ENCODE measurements at places on chromosomes 6 and 20.

- no peak for DNase-seq
Observed at GRCh38 chr6:34237316-34237721, 646 bp downstream of the HMGA1 start.

DNA sequence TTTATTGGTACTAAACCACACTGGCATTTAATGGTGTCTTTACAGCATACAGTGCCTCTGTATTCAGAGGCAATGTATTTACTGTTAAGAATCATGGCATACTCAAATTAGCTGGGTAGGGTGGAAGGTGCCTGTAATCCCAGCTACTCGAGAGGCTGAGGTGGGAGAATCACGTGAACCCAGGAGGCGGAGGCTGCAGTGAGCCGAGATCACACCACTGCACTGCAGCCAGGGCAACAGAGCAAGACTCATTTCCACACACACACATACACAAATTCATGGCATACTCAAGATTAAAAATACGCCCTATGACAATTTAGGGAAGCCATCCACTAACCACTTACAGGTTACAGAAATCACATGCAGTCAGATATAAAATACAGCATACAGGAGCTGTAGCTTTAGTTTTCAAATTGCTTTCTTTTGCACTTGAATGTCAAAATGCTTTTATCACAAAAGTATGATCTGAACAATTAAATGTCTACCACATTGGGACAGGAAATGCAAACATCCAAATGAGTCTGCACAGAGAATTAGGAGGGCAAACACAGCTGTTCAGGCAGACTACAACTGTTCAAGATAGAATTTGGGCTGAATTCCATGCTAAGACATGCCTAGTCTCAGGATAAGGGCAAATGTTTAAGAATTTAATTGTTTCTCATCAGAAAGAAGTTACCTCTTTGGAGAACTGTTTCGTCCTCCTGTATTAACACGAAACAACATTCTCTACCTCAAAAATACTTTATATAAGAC, 36.4 kb downstream of the CSNK2A1 start:
- no peak for DNase-seq

- DNase-seq: no peak
Observed at GRCh38 chr6:48671505-48671904, 560.5 kb upstream of the PTCHD4 start.

GRCh38 chr6:125957391-125957693, 772 bp downstream of the HINT3 start:
- no peak for DNase-seq

DNA sequence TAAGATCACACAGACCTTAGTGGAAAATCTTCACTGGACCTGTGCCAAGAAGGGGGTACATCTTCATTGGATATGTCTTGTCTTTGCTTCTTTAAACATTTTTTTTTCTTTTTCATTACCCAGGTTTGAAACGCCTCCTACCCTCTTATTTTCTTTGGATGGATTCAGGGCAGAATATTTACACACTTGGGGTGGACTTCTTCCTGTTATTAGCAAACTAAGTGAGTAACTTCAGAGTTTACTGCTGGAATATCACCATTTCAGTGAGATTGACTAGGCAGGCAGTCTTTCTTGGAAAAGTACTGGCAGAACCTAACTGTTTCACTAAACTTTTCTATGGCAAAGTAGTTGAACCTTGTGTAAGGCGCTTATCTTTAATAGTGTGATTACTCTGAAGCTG, 47.0 kb downstream of the ENPP1 start:
- no peak for DNase-seq

GRCh38 chr6:11702500-11703130, 76.0 kb downstream of the ADTRP start:
- no peak for DNase-seq

DNA sequence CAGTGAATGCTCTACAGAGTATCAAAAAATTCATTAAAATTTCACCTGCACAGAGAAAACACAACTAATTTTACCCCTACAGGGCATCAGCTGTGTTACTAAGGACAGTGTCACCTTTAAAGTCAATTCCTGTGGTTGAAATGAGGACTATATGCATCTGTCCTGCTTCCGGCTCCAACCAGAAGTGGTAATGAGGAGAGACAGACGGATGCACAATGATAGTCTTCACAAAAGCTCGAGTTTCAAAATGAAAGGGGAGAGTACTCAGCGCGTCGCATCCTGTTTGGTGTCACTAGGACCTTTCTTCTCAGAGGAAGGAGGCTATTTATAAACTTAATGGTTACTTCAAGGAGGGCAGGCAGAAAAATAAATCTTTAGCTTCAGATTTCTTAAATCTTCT, 86.5 kb downstream of the LYRM4 start:
- no peak for DNase-seq

- DNase-seq: no peak
Observed at GRCh38 chr6:120938876-120939472, 395.3 kb downstream of the TBC1D32 start.

- DNase-seq: no peak
Observed at GRCh38 chr6:9334979-9335378, 899.6 kb upstream of the SLC35B3 start.

DNA sequence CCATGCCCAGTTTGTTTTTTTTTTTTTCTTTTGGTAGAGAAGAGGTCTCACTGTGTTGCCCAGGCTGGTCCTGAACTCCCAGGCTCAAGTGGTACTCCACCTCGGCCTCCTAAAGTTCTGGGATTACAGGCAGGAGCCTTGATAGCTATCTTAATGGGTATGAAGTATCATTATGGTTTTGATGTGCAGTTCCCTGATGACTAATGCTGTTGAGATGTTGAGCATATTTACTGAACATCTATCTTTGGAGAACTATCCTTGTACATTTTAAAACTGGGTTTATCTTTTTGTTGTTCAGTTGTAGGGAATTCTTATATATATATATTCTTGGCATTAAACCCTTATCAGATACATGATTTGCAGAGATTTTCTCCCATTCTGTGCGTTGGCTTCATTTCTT, 21.4 kb upstream of the MYL9 start:
- no peak for DNase-seq

- DNase-seq: no peak
Observed at GRCh38 chr6:100379386-100379785, 85.3 kb downstream of the SIM1 start.

DNA sequence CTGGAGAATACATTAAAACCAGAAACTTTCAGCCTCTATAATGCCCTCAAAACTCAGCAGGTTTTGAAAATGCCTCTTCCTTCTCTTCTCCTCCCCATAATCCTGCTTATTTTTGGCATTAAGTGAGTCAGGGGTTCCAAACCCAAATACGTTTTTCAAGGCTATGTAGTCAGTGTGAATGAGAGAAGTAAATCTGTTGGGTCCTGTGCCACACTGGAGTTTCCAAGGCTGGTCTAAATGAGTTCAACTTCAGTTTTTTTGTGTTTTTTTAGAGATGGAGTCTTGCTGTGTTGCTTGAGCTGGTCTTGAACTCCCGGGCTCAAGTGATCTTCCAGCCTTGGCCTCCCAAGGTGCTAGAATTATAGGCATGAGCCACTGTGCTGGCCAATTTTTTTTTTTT, 20.9 kb downstream of the PTPRA start:
- no peak for DNase-seq

- DNase-seq: no peak
Observed at GRCh38 chr6:28597924-28598722, 72.4 kb downstream of the GPX5 start.

DNA sequence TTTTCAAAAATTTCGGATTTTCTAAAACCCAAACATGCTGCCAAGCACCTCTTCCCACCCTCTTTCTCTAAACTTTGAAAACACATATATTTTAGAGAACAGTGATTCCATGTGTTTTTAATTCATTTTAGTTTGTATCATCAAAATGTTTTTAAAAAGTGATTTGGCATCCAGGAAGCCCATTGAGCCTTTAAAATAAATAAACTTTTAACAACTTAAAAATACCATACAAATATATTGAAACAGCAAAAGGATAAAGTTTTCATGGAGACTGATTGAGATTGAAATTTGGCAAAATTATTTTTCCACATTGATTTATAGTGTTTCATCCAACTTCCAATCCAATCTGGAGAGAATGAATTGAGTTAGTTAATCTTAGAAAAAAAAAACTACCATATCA, 374.7 kb downstream of the CD109 start:
- no peak for DNase-seq

- no peak for DNase-seq
Observed at GRCh38 chr20:49590163-49591017, 22.5 kb upstream of the PTGIS start.

- DNase-seq: no peak
Observed at GRCh38 chr6:161273752-161274487, at the start of gene AGPAT4. Gene AGPAT4 (minus strand): TSS chr6:161274061. CDS start chr6:161232213, 41,848 bp downstream.

GRCh38 chr6:25311331-25311840, 32.2 kb downstream of the CARMIL1 start:
- DNase-seq: no peak

DNA sequence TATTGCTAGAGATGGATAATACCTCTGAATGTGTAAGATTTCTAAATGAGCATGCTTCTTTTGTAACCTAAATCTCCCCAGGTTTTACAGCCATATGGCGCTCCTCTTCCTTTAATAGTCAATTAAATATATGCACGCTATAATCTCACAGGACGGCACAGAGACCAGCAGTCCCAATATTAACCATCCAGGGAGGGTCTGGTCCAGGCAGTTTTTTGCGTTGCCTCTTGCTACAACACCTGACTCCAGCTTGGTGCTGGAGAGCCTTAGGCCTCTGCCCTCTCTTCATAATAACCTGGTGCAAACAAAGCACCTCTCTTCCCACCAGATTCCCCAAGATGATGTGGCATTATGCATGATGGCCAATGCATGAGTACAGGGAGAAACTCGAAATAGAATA, 183.4 kb downstream of the LY86 start:
- no peak for DNase-seq

GRCh38 chr6:170307080-170307545, 555 bp downstream of the FAM120B start:
- DNase-seq: no peak

GRCh38 chr6:47188588-47189021, 121.1 kb downstream of the TNFRSF21 start:
- no peak for DNase-seq

- peak; percentile 61 for DNase-seq
Observed at GRCh38 chr20:39849664-39850063, 839.4 kb downstream of the MAFB start.

GRCh38 chr20:59667131-59667530, 62.8 kb downstream of the PHACTR3 start:
- DNase-seq: no peak

GRCh38 chr6:41092421-41093140, 19.8 kb downstream of the NFYA start:
- DNase-seq: no peak

GRCh38 chr20:669573-669972, 6.0 kb downstream of the SCRT2 start:
- DNase-seq: no peak

DNA sequence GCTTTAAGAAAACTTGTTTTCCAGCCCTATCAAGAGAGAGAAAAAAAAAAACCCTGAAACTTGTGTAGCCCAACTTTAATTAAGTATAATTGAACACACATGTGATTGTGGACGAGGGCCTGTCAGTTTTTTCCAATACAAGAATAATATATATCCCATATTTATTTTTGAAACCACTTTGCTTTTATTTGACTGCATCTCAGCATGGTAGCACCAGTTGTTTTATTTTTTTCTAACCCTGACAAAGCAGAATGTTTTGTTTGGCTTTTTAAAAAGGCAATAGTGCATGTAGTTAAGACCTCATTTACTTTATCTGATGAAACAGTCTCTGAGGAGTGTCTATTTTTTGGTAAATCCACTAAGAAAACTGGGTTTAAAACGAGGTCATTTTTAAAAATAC, 257.7 kb downstream of the CDKAL1 start:
- DNase-seq: no peak

DNA sequence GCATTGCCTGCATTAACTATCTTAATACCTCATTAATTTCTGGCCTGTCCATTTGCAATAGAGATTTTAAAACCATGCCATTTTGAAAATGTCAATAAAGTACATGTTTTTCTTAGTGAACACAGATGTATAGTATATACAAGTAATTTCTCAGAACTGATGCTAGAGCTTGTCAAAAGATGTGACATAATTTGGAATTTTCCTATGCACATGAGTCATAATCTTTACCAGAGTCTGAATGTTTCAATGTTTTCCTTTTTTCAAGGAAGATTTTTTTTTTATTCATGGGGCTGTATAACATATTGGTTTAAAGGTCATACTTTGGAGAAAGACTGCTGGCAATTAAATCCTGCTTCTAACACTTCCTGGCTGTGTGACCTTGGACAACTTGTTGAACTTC, 1347.5 kb upstream of the ADGRB3 start:
- DNase-seq: no peak

- DNase-seq: no peak
Observed at GRCh38 chr6:150632785-150633485, 33.2 kb downstream of the PLEKHG1 start.

Measured in breast epithelium (tissue), 4 donors.